SK-N-SH (cell line): ENCODE measurements at places on chromosomes 1 and 21. TPM values are rescaled to one million over a fixed set of nuclear protein-coding genes. Genes with fewer than 3 reads are reported as not detected.

GRCh38 chr1:155973723-155974122 is 4.6 kb downstream of the ARHGEF2 start:
- no peak for DNase-seq

GRCh38 chr1:10905841-10906655 is 106.4 kb upstream of the TARDBP start:
- DNase-seq, result peak; percentile 76

Gene KCNAB2
- 6.1 and 7.6 TPM in 2 replicates for polyA plus RNA-seq

Gene GORAB
- polyA plus RNA-seq, result 10.5 and 14.3 TPM in 2 replicates

DNA sequence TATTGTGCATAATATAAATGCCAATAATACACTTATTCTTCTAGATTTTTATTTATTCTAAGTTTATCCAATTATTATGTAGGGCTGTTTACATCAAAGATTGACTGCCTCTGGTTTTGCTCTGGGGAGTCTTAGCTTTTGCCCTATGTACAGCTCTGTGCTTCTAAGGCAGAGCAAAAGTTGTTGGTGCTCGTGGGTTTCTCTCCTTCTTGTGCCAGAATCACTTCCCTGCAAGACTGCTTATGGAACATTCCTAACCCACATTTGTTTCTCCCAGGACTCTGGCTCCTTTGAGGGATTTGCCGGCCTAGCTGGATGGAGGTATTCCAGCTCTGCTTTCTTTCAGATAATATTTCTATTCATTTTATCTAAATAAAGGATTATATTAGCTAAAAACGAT is 849.1 kb downstream of the USP25 start:
- DNase-seq, result no peak

Gene GSTM5
- polyA plus RNA-seq, result not detected in 2 replicates

- DNase-seq, result no peak
These were observed 738.8 kb downstream of the PTPRU start for GRCh38 chr1:29975036-29975694.

DNA sequence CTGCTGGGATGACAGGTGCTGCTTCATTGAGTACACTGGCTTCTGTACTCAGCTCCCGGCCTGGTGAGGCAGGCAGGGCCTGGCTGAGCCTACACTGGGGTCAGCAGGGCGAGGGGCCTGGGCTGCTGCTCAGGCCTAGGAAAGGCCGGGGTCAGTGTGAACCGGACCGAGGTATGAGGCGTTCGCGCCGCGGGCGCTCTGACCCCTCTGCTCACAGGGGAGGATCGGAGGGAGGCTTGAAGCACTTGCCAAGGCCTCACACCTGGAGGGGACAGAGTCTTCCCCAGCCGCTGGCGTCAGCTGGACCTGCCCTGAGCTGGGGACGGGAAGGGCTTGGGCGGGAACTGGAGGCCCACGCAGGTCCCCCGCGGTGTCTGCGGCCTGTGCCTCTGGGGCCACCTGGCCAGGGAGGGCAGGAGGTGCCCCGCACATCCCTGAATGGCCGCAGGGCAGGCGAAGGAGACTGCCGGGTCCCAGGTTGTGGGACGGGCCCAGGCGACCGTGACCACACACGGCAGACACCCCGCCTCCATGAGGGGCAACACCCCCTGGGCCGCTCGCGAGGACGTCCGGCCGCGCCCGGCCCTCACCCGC is 466 bp downstream of the PEX10 start:
- no peak for DNase-seq

DNA sequence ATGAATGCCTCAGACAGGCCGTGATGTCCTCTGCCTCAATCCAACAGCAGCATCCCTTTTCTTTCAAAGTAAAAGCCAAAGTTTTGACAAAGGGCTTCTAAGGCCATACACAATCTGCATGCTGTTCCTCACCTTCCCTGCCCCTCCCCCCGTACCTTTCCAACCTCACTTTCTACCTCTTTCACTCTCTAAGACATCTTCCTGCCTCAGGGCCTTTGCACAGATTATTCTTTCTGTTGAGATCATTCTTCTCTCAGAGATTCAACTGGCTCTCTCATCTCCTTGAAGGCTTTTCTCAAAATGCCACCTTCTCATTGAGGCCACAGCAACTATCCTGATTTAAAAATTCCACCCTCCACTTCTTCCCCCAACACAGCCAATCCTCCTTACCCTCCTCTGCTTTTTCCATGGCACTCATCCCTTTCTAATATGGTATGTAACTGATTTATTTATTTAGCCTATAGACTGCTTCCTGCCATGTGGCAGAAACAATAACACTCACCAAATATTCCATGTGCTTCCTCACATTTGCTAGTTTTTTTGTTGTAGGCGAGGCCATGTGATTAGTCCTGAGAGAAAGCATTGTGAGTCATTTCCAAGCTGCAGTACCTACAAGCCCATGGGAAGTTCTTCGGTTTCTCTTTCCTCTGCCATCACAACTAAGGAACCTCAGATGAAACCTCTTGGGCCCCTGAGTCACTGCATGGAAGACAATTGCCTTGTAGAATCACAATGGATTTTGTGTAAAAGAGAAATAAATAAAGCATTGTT is 58.7 kb upstream of the GADD45A start:
- DNase-seq, result no peak

DNA sequence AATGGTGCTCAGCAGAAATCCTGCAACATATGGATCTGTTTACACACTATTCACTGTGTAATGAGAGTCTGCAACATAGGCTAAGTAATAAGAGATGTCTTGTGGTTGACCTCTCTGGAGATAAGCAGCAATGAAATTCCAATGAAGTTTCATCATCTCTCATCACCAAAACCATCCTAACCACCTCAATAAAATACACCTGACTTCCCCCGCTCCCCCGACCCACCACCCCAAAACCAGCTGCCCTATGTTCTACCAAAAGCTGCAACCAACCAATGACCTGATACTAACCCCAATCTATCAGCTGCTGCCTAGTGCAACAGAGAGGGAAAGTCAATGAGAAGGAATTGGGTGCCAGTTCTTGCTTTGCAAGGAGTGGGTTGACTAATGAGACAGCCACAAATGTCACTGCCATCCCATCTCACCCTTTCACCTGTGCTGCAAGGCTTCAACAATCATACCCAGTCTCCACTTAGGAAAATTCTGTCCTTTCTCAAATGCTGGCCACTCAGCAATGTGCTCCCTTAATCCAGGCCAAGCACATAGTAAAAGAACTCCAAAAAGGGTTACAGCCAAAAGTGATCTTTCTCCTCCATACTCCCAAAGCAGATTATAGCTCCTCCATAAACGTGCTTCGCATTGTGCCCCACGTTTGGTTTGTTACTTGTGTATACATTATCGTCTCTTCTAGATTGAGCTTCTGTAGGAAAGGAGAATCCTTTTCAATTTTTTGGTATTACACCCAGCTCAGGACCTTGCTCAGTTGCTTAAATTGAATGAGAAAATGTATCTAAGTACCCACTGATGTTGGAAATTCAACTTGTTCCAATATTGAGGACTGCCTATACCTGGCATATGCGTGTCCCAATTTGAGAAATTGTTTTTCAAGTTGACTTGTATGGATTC is 29.0 kb downstream of the MRPL39 start:
- DNase-seq, result no peak

DNA sequence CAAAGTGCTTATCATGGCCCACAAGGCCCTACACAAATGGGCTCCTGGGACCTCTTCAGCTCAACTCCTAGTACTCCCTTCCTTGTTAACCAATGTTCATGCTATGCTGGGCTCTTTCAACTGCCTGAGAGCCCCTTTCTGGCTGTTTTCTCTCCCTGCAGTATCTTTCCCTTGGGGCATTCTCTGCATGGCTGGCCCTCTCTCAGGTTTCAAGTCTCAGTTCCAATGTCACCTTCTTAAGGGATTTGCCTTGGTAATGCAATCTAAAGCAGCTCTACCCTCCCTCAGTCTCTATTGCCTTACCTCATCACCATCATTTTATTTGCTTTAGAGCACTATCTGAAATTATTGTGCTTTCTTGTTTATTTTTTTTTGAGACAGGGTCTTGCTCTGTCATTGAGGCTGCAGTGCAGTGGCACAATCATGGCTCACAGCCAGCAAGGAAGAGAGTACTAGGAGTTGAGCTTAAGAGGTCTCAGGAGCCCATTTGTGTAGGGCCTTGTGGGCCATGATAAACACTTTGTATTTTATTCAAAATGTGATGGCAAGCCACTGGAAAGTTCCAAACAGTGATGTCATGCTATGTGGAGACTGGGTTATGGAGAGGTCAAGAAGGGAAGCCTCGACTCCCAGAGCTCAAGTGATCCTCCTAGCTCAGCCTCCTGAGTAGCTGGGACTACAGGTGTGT is 63.4 kb upstream of the SRSF10 start:
- DNase-seq, result no peak

- no peak for DNase-seq
These were observed 12.3 kb downstream of the RORC start for GRCh38 chr1:151819227-151819835.

DNA sequence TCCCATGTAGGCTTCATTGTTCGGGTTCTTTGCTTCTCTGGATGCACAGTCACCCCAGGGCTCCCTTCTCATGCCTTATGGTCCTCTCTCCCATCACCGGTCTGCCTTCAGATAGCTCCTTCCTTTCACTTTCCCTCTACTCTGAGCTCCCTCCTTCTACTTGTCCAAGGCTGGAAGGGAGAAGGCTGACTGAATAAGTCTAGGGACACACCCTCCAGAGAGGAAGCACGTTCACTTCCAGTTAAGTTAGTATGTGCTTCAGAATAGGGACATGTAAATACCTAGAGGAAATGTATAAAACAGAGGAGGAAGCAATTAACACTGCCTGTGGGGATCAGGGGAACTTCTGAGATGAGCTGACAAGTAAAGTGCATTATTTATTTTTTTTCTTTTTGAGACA is 23.5 kb downstream of the CXADR start:
- DNase-seq, result no peak

Gene LINGO4
- polyA plus RNA-seq, result not detected in 2 replicates

Gene LCE1D
- not detected in 2 replicates for polyA plus RNA-seq

Gene C1orf210
- polyA plus RNA-seq, result not detected in 2 replicates

Gene F3
- 1.8 and 2.5 TPM in 2 replicates for polyA plus RNA-seq

GRCh38 chr1:121587777-121588176 is 403.0 kb downstream of the SRGAP2C start:
- no peak for DNase-seq

GRCh38 chr1:178075333-178075732 is 18.6 kb upstream of the RASAL2 start:
- DNase-seq, result peak; percentile 26

Gene SH3D21
- 1.6 and 1.8 TPM in 2 replicates for polyA plus RNA-seq

Gene KCNK1
- 10.1 and 10.6 TPM in 2 replicates for polyA plus RNA-seq

DNA sequence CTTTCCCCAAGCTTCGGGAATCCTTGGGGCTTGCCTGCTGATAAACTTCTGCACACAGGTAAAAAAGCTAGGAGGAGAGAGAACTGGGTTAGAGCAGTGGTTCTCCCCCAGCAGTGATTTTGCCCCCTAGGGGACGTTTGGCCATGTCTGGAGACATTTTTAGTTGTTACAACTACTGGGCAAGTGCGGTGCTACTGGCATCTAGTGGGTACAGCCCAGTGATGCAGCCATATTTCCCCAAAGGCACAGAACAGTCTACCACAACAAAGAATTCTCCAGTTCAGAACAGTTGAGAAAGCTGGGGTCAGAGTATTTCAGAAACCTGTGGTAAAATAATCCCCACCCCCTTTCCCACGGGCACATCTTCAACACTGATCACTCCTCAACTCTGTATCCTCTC is 41.3 kb downstream of the LRRC71 start:
- no peak for DNase-seq

- DNase-seq, result no peak
These were observed 3.9 kb upstream of the IL10 start for GRCh38 chr1:206776229-206776628.

GRCh38 chr1:202002507-202002906 is 7.9 kb upstream of the ELF3 start:
- no peak for DNase-seq

DNA sequence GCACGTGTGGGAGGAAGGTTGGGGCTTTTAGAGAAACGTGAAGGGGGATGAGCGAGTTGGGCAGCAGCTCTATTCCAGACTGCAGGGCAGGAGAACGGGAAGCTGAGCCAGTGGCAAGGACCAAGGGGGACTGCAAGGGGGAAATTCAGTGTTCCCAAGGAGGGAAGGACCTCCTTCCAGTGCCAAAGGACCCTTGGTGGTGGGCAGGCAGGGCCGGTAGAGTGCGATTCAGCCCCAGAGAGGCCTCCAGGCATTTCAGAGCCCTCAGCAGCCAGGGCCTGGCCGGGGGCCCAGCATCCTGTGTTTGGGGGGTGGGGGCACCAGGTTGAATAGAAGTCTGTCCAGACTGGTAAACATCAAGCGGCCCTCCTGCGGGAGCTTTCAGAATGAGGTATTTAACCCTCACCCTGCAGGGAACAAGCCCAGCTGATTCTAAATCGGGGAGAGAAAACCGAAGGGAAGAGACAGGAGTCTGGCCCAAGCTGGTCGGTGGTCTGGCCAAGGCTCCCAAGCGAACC is 2.3 kb downstream of the COL9A2 start:
- DNase-seq, result no peak

Gene C1orf141
- not detected in 2 replicates for polyA plus RNA-seq

DNA sequence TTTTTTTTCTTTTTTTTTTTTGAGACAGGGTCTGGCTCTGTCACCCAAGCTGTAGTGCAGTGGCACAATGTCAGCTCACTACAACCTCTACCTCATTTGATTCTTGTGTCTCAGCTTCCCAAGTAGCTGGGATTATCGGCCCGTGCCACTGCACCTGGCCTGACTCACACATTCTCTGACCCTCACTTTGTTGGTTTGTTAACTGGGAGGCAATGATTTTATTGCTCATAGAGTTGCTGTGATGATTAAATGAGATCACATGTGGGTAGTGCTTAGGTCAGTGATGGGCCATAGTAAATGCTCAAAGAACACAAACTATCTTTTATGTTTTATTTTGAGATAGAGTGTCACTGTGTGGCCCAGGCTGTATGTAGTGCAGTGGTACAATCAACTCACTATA is 47.3 kb upstream of the SSBP3 start:
- DNase-seq, result no peak

DNA sequence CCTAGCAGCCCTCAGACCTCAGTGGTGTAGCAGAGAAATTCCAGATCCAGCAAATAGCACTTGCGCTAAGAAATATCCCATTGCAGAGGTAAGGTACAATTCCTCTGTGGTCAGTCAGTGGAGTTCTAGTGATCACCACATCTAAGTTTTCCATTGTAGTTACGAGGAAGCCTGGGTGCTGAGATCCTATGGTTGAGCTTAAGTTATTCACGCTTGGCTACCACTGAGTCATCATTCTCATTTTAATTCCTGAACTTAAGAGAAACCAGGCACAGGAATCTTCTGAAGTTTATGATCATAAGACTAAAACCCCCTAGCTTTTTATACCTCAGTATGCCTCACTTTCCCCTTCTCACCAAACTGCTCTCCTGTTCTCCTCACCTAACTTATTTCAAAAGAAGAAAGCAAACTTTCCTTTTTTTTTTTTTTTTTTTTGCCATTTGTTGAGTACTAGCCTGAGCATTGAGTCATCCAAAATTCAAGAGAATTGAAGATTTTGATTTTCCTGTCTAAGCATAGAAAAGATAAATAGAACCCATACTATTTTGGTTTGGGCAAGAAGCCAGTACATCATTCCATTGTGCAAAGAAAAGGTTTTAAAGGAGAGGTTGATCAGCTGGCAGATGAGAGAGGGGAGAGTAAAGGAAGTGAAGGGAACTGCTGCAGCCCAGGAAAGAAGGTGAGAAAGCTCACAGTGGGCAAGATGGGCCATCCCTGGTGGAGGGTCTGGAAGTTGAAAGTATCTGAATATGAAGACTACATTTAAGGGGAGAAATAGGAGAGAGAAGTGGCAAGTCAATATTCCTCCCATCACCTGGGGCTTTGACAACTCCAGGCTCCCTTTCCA is 39.9 kb downstream of the SERBP1 start:
- no peak for DNase-seq

Gene NDUFS5
- polyA plus RNA-seq, result 881 and 1,097 TPM in 2 replicates
